Sciatic nerve (tissue), 2 donors: ENCODE measurements at places on chromosomes 7 and 10. TPM values are rescaled to one million over a fixed set of nuclear protein-coding genes. Genes with fewer than 3 reads are reported as not detected.
A peak's percentile ranks its signal among the peaks of the same experiment; 100 is the strongest.

The GPR22 gene
- not detected for total RNA-seq

GRCh38 chr10:77768039-77768438 is 130.4 kb upstream of the KCNMA1 start:
- no peak for DNase-seq

The FLNC gene
- total RNA-seq, result 11.7 TPM

GRCh38 chr10:48792687-48793096 is 108.0 kb downstream of the WDFY4 start:
- no peak for DNase-seq

The SYT15B gene
- total RNA-seq, result 12.5 TPM

DNA sequence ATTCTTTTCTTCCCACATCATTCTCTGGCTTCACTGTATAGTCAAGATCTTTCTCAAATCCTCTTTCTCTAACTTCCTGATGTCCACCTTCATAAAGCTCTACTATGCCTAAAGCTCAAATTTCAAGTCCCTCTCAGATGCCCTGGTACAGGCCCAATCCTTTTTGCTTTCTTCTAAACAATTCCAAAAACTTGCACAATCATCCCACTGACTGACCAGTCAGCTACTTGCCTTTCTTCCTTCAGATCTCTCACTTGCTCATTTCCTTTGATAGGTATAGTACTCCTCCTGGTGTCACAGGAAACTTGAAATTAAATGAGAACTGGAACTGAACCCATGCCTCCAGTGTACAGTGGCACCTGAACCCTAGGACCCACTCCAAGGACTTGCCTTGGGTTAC is 18.2 kb downstream of the SEC31B start:
- DNase-seq, result no peak

- DNase-seq, result no peak
These were observed 43.2 kb downstream of the PRR15 start for GRCh38 chr7:29606830-29607229.

- DNase-seq, result no peak
These were observed 25.4 kb downstream of the CYP2C9 start for GRCh38 chr10:94963901-94964300.

The CADPS2 gene
- total RNA-seq, result 11.0 TPM

The CFAP46 gene
- total RNA-seq, result 1.1 TPM

The LSM8 gene
- 36.9 TPM for total RNA-seq

GRCh38 chr7:29878081-29878688 is 71.9 kb downstream of the WIPF3 start:
- peak; percentile 75 for DNase-seq

The MMD2 gene
- 3.7 TPM for total RNA-seq
